ENCODE measurements at places on chromosomes 2 and 18.

DNA sequence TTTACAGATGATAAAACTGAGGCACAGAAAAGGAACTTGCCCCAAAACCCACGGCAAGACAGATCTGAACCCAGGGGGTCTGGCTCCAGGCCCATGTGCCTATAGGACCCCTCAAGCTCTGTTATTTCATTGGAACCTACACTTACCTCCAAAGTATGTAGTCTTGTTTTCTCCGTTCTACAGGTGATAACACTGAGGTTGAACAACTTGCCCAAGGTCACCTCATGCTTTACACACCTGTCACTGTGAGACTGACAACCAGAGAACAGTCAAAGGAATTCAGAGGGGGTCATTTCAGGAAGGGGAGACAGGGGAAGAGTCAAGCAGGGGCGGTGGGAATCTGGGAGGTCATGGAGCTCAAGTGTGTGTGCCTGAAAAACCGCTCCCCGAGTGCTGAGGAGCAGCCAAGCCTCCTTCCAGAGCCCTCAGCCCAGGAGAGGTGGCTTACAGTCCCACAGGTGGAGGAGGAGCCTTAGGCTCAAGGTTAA, 47.7 kb downstream of the SERTAD2 start:
- DNase-seq, result no peak

DNA sequence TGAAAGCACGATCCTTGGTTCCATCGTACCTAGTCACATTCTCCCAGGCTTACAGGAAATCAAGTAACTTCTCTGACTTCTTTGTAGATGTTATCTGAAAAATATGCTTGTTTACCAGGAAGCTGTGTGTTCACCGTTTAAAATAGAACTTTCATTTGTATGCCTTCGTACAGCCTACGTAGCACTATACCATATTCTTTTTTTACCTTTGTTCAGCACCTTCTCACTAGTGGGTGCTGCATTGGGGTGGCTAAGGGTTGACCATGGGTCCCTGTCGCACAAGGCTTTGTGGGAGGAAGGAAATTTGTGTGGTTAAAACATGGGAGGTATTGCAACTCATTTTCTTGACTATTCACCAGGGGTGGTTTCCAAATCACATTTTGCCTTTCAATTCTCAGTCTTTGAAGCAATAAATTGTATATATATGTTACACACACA, 16.6 kb downstream of the MALT1 start:
- DNase-seq, result peak; percentile 30

DNA sequence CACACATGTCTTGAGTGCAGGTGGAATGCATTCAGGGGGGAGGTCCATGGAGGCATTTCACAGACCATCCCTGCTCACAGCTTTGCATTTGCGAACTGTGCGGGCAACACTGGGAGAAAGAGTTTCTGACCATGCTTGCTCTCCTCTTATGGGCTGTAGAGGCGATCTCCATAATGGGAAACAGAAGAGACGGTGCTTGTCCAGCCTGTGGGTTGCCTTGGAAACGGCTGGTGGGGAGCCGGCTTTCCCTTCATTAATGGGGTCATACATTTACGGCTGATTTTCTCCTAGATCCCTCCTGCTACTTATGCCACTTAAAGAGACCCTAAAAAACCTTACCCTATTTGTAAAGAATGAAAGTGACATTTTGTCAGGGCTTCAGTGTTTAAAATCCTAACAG, 147.4 kb downstream of the SOX11 start:
- DNase-seq, result no peak

GRCh38 chr18:77113361-77114151, 19.0 kb downstream of the MBP start:
- DNase-seq, result no peak

DNA sequence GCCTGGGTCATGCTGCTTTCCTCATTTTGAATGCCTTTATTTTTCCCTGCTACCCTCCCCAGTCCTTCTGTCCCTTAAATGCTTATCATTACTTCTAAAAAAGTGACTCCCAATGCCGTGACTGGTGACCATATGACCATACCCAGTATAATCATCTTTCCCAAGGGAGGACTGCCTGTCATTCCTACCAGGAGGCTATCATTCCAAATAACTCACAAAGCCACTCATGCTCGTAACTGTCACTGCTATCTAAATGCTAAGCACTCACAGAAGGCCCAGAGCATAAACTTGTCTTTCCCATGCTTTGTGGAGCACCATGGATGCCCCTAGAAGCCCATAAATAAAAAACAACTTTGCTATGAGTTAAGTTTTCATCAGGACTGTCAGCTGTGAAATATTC, 38.7 kb upstream of the CREB1 start:
- no peak for DNase-seq

GRCh38 chr2:172097557-172098131, 5.1 kb downstream of the DLX2 start:
- DNase-seq, result no peak

- DNase-seq, result no peak
Measured at GRCh38 chr2:241041589-241042158, 43.3 kb downstream of the SNED1 start.

GRCh38 chr18:79275461-79275860, 120.3 kb upstream of the NFATC1 start:
- no peak for DNase-seq

- DNase-seq, result no peak
Measured at GRCh38 chr2:133957724-133958480, 296.0 kb upstream of the MGAT5 start.

- no peak for DNase-seq
Measured at GRCh38 chr18:44602380-44602779, 78.3 kb upstream of the SETBP1 start.

- no peak for DNase-seq
Measured at GRCh38 chr2:216275890-216276289, 96.4 kb downstream of the MARCHF4 start.

DNA sequence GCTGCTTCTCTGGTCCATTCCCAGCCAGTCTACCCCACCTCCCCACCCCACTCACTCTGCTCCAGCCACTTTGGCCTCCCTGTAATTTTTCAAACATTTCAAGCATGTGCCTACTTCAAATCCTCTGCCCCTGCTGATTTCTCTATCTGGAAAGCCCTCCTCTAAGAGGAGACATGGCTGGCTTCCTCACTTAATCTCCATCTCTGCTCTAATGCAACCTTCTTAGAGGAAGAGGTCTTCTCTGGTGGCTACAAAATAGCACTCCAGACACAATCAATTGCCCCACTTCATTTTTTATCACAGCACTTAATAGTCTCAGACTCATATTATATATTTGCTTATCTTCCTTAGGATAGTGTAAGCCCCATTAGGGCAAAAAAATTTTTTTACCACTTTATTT, 161.1 kb upstream of the SLC39A10 start:
- no peak for DNase-seq

GRCh38 chr2:38509947-38510326, 92.8 kb downstream of the HNRNPLL start:
- no peak for DNase-seq

- no peak for DNase-seq
Measured at GRCh38 chr2:106561803-106562202, 74.6 kb downstream of the CD8B2 start.

GRCh38 chr2:10124538-10125045, 2.1 kb downstream of the RRM2 start:
- DNase-seq, result peak; percentile 39

- no peak for DNase-seq
Measured at GRCh38 chr2:128490321-128490720, 171.7 kb upstream of the HS6ST1 start.

- DNase-seq, result peak; percentile 76
Measured at GRCh38 chr2:231709981-231710798, 1.9 kb downstream of the PTMA start.

DNA sequence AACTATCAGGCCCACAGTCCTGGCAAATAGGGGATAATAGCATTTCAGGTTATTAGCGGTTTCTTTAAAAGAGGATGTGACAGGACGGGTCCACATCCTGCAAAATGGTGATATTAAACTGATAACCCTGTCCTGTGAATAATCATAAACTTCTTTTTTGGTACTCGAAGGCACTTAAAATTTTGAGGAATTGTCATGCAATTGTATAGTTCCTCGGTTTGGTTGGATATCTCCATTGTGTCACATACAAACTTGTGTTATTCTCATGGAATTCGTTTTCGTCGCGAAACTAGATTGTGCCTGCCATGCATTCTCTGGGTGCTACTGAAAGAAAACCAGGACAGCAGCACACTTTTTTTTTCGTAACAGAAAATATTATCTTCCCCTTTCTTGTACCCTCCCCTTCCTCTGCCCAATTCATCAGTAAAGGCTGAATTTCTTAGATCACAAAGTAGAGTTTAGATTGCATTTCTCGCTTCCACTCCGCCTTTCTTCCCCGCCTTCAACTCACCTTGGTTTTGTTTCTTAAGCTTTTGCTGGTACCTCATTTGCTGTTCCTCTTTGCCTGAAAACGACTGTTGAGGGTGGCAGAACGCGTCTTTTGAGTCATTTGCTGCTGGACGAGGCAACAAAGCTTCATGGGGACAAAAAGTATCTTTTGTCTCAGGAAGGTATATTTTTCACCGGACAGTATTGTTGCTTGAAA, 1.3 kb downstream of the CERS6 start:
- DNase-seq, result no peak

GRCh38 chr18:77376733-77377094, 127.1 kb downstream of the GALR1 start:
- DNase-seq, result no peak

- DNase-seq, result no peak
Measured at GRCh38 chr2:88671786-88672427, 19.6 kb upstream of the RPIA start.

- no peak for DNase-seq
Measured at GRCh38 chr18:46051731-46052461, 20.2 kb downstream of the PSTPIP2 start.

- no peak for DNase-seq
Measured at GRCh38 chr2:71596011-71596410, 142.7 kb downstream of the DYSF start.

- DNase-seq, result no peak
Measured at GRCh38 chr2:38146275-38146906, 70.4 kb upstream of the CYP1B1 start.

- DNase-seq, result no peak
Measured at GRCh38 chr18:7116001-7116730, 1.4 kb downstream of the LAMA1 start.

DNA sequence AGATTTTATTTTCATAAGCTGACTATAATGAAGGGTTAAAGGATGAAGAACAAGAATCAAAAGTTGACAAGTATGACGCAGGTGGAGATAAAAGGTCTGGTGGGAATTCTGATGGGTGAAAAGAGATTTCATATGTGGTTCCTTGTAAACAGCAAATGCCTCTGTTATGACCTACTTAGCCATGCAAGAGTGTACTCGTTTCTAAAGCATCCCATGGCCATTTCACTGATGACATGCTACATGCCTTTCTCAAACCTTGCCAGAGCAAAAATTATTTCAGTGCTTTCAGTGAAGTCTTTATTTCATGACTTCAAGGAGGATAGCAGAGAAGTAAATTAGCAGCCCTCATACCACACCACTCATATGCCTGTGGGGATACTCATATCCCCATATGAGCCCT, 71.7 kb downstream of the FEZ2 start:
- DNase-seq, result no peak

- DNase-seq, result no peak
Measured at GRCh38 chr2:235966932-235967757, 201.0 kb downstream of the GBX2 start.

DNA sequence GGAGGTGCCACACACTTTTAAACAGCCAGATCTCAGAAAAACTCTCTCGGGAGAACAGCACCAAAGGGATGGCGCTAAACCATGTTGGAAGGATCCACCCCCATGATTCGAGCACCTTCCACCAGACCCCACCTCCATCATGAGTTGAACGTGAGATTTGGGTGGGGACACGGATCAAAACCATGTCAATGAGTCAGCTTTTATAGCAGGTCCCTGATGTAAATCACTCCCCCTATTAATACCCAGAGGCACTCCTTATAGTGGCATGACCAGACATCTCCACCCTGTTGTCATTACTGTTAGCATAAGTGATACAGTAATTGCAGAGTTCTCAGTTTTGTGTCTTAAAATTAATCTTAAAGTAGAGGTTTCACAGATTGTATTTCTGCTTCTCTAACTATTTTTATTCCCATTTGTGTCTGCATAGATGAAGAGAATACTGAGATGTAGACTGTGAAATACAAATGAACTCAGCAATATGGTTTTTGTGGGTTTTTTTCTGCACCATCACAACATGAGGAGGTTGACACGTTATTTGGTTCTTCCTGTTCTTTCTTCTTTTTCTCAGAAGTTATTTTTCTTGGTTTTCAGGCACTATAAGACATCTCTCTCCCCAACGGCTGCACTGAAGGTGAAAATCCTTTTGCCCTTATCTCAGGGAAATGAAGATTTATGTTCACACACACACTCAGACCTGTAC, 218.2 kb downstream of the ARL4C start:
- no peak for DNase-seq

- no peak for DNase-seq
Measured at GRCh38 chr2:230998882-230999281, 3.0 kb downstream of the SPATA3 start.

- no peak for DNase-seq
Measured at GRCh38 chr2:37773371-37774130, 102.1 kb upstream of the CDC42EP3 start.

DNA sequence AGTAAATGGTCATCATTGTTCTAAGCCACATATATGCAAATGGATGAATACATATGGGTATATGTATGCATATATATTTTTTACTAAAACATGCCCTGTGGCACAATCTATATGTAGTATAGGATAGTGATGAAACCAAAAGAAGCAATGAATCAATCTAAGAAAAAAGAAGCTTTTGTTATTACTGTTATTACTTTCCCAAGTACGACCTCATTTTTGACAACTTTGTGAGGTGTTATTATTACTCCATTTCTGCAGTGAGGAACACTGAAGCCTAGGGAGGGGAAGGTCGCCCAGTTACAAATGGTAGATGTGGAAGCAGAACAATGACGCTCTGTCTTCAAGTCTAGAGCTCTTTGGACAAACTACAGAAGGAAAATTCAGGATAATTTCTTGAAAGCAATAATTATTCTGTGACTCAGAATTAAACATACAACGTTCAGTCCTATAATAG, 38.3 kb downstream of the STAT4 start:
- DNase-seq, result no peak

- no peak for DNase-seq
Measured at GRCh38 chr18:63150942-63151421, 168.6 kb downstream of the BCL2 start.

Data from activated CD4-positive, CD25-positive, alpha-beta regulatory T cell treated with anti-CD3 and anti-CD28 coated beads, Interleukin-2, amount 50 U/mL, for 16 hours (primary cell).